ENCODE measurements at places on chromosomes 16 and 17. TPM values are rescaled to one million over a fixed set of nuclear protein-coding genes. Genes with fewer than 3 reads are reported as not detected.
A peak's percentile ranks its signal among the peaks of the same experiment; 100 is the strongest.

DNA sequence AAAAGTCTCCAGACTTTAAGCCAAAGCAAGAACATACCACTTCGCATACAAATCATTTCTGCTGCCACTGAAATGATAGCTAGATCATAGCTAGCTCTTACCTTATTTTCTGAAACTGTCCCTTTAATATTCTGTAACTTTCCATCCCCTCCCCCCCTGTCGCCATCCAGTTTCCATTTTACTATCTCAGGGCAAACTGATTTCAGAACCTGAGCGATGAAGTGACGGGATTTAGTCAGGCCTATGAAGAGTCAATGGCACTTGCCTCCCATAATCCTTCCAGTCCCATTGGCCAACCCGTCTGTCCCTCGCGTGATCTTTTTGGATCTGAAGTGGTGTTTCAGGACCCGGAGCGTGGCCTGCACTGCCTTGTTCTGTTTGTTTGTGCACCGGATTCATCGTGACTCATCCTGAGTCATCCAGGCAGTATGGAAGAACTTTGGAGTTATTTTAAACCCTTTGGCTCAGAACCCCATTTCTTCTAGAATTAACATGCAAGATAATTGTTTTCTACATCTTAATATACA, 199.8 kb upstream of the CHMP6 start:
- no peaks in the 10 kb centered on the region for H3K27me3 ChIP-seq
- peaks cover 15% of the 10 kb centered on the region for H3K36me3 ChIP-seq
- no peak overlapping the region for H3K27ac ChIP-seq
- no peaks in the 10 kb centered on the region for H3K4me1 ChIP-seq
- H3K4me3 ChIP-seq: no peak overlapping the region

DNA sequence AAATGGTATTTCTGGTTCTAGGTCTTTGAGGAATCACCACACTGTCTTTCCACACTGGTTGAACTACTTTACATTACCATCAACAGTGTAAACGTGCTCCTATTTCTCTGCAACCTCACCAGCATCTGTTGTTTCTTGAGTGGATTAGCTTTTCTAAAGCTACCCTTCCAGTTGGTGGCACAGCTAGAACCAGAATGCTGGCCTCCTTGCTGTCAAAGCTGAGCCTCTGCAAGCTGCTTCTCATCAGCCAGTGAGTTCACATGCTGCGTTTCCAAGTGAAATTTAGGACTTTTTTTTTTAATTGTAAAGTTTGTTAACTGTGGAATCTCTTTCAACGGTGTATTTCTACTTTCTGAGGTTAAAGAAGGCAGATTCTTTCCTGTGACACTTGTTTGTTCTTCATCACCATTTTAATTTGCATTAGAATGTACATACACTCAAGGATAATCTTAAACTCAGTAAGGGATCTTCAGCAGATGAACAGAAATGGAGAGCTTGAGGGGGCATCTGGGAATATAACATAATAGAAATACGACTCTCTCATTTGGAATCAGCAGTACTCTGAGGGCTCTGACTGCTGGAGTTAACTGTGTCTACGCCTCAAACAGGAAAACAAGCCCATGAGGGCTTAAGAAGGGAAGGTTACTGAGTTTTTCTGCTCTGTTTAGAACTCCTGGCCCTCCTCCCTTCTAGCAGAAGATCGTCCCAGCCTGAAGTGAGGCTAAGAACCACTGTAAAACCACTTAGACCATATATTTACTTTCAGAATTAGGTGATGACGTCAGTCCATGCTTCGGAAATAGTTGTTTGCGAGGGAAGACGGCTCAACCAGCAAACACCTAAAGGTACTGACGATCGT, 148.4 kb upstream of the FAM20A start:
- no peak for DNase-seq
- H3K27me3 ChIP-seq: no peaks in the 10 kb centered on the region
- H3K36me3 ChIP-seq: no peaks in the 10 kb centered on the region
- no peaks in the 10 kb centered on the region for H3K4me1 ChIP-seq

DNA sequence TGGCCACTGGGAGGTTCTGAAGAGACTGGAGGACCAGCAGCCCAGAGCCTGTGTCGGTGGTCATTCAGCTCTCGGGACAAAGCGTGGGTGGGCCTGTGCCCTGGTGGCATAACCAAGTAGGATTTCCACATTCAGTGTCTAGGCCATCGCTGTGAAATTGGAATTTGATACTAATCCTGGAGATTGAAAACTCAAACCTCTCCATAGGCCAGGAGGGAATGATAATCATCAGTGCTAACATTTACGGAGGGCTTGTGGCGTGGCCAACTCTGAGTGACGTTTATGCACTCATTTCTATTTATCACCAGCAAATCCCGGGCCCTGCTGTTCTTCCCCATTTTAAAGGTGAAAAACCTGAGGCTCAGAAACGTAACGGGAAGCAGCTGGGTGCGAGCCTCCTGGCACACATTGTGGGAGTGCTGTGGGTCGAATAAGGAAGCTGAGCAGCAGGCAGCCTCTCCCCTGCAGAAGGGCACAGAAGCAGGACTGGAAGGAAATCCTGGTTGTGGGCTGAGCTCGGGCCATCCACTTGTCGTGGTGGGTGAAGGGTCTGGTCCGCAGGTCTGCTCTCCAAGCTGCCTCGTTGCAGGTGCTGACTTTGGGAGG, 33.1 kb downstream of the RAI1 start:
- peaks cover 21% of the 10 kb centered on the region for H3K4me1 ChIP-seq
- no peaks in the 10 kb centered on the region for H3K27me3 ChIP-seq
- DNase-seq: peak; percentile 37
- no peak overlapping the region for H3K27ac ChIP-seq
- H3K4me3 ChIP-seq: no peak overlapping the region

DNA sequence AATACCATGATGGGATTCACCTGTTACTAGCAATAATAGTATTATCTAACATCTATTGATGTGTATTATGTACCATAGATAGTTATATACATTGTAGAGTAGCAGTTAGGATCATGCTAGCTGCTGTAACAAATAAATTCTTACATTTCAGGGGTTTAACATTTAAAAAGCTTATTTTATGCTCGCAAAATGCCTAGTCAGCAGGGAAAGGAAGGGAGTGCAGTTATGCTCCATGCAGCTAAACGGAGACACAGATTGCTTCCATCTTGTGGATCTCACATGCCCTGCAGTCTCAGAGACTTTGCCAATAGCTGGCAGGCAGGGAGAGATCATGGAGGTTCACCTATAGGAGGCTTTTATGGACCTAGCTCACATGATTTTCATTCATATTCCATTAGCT, 364.1 kb downstream of the TOX3 start:
- no peak overlapping the region for H3K27ac ChIP-seq
- H3K4me1 ChIP-seq: no peaks in the 10 kb centered on the region
- no peaks in the 10 kb centered on the region for H3K27me3 ChIP-seq
- no peak overlapping the region for H3K4me3 ChIP-seq

DNA sequence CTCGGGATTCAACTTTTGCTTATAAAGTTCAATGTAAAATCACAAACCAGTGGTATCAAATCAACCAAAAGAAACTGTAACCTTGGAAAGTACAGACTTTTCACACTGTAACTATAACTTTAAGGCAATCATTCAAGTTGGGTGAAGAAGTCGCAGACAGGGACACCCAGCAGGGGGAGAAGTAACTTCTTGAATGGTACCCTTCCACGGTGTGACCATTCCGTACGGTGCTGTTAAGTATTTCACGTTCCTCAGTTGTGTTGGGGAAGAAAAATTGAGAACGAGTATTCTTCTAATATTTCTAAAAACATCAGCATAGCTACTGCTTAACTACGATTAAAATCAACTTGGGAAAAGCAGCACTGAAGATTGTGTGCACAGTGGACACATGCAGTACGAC, 55.8 kb downstream of the MYH10 start:
- H3K27me3 ChIP-seq: no peaks in the 10 kb centered on the region
- H3K27ac ChIP-seq: no peak overlapping the region
- no peaks in the 10 kb centered on the region for H3K36me3 ChIP-seq
- H3K4me1 ChIP-seq: no peaks in the 10 kb centered on the region
- no peak overlapping the region for H3K4me3 ChIP-seq

- H3K36me3 ChIP-seq: no peaks in the 10 kb centered on the region
- no peak overlapping the region for H3K4me3 ChIP-seq
- DNase-seq: no peak
- no peaks in the 10 kb centered on the region for H3K27me3 ChIP-seq
- H3K27ac ChIP-seq: no peak overlapping the region
Observed at GRCh38 chr16:19186408-19186807, 18.4 kb downstream of the SYT17 start.

GRCh38 chr16:9170470-9170869, 79.0 kb downstream of the HAPSTR1 start:
- H3K27me3 ChIP-seq: no peaks in the 10 kb centered on the region
- H3K27ac ChIP-seq: no peak overlapping the region
- DNase-seq: no peak
- H3K36me3 ChIP-seq: no peaks in the 10 kb centered on the region
- H3K4me1 ChIP-seq: no peaks in the 10 kb centered on the region
- H3K4me3 ChIP-seq: no peak overlapping the region

CLEC3A gene
- polyA plus RNA-seq: not detected

DNA sequence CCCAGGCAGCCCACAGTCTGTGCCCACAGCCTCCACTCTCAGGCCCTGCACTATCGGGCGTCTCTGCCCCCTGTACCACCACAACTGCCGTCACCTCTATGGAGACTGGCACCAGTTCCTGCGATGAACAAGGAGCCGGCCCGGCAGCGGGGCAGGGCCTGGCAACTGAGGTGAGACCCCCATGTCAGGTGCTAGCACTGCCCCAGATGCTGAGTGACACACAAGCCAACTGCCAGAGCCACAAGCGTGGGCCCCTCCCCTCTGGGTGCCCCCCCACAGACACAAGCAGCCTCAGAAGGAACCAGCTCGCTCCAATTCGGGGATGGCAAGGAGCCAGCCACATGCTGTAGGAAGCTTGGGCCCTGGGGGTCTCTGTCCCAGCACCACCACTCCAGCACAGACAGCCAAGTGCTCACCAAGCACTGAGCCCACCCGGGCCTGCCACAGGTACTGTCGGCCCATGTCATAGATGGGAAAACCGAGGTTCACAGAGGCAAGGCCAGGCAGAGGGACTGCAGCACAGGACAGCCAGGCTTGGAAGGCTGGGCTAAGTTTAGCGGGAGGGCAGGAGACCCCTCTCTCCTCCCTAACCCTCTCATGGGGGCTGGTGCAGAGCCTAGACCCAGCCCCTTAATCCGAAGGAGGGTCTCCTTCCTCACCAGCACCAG, 1.5 kb upstream of the PVALEF start:
- DNase-seq: no peak
- no peaks in the 10 kb centered on the region for H3K27me3 ChIP-seq
- H3K27ac ChIP-seq: no peak overlapping the region

DNA sequence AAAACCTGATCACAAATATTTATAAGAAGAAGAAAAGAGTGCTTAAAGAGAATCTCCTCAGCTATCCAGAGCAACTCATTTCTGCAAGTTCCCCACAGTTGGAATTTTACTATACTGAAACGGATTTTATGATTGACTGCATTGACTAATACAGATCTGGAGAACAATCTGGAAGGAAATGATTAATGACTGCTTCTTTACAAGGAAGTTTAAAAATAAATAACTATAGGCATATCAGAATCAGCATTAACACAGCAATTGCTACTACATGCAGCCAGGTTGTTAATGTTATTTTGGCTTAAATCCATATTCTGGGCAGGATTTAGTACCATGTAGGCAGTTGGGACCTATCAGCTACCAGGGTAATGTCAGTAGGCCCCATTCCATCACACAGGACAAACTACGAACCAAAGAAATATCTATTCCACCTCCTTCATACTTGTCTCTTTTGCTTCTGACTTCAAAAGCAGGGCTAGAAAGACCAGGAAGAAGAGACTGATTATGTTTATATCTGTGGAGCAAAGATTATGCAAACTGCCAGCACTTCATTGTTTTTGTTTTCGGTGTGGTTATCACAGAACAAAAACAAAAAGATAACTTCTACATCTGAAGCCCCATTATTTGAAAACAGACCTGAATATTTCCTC, 3.9 kb downstream of the SKAP1 start:
- H3K27me3 ChIP-seq: peaks cover 49% of the 10 kb centered on the region
- H3K36me3 ChIP-seq: no peaks in the 10 kb centered on the region

DNA sequence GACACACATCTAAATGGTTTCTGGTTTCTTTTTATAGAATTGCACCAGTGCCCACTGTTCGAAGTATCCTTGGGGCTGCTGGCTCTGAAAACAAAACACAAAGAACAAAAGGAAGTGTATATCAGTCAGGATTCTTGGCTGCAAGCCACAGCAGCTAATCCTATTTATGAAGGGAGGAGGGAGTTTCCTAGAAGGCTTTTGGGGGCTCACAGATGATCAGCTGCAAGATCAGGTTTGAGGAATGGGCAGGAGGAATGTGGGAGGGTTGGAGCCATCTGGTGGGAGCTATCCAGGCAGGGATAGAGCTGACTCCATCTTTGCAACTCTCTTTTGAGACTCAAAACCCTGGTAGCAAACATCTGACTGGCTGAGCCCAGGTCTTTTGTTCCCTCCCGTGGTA, 118.3 kb upstream of the EEF2KMT start:
- DNase-seq: no peak
- H3K27me3 ChIP-seq: no peaks in the 10 kb centered on the region
- no peak overlapping the region for H3K4me3 ChIP-seq
- no peaks in the 10 kb centered on the region for H3K36me3 ChIP-seq

DNA sequence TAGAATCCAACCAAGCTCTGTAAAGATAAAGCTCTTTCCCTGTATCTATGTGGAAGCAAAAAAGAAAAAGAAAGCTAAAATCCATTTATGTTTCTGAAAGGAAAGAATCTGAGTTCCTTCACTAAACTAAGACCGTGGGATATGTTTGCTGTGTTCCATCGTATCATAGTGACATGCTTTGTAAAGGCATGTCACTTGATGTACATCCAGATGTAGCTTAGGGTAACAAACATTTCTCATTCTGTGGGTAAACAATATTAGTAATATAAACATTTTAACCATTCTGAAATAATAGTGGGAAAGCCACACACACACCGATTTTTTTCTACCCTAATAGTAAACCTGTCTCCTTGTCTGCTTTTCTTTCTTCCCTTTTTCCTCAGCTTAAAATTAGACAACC, 78.1 kb downstream of the TUBD1 start:
- no peaks in the 10 kb centered on the region for H3K27me3 ChIP-seq
- H3K4me1 ChIP-seq: peaks cover 27% of the 10 kb centered on the region
- DNase-seq: no peak

GRCh38 chr16:85090873-85091521, 21.3 kb downstream of the CIBAR2 start:
- H3K27ac ChIP-seq: peak overlapping the region; percentile 28
- H3K36me3 ChIP-seq: peaks cover 45% of the 10 kb centered on the region
- peaks cover 37% of the 10 kb centered on the region for H3K4me1 ChIP-seq
- no peaks in the 10 kb centered on the region for H3K27me3 ChIP-seq
- no peak for DNase-seq

DNA sequence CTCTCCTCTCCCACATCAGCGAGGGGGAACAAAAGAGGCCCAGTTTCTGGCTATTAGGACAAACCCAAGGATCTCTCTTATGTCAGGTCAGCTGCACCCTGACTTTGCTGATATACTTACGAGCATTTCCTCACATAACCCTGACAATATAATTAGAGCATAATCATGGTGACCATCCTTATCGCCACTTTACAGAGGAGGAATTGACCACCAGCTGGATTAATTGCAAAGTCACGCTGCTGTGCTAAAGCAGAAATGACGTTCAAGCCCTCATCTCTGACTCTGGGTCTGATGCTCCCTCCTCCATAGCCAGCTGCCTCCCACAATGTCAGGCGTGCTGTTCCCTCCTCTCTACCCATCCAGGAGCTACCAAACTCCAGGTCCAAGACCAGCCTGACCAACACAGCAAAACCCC, 42.6 kb downstream of the TRARG1 start:
- no peak overlapping the region for H3K27ac ChIP-seq
- H3K4me3 ChIP-seq: no peak overlapping the region
- DNase-seq: no peak
- H3K36me3 ChIP-seq: no peaks in the 10 kb centered on the region
- no peaks in the 10 kb centered on the region for H3K27me3 ChIP-seq
